ENCODE measurements at places on chromosomes 12 and 14. TPM values are rescaled to one million over a fixed set of nuclear protein-coding genes. Genes with fewer than 3 reads are reported as not detected.

Gene SLC22A17
- total RNA-seq = 23.1 TPM

Gene ESRRB
- total RNA-seq = not detected

Gene KRT73
- total RNA-seq = not detected

Gene VASH1
- 4.5 TPM for total RNA-seq

Gene COX14
- 39.0 TPM for total RNA-seq

Gene EIF2S3B
- total RNA-seq = 1.8 TPM

Gene KERA
- not detected for total RNA-seq
